MG63 (cell line): ENCODE measurements at places on chromosomes 5 and 9.

DNA sequence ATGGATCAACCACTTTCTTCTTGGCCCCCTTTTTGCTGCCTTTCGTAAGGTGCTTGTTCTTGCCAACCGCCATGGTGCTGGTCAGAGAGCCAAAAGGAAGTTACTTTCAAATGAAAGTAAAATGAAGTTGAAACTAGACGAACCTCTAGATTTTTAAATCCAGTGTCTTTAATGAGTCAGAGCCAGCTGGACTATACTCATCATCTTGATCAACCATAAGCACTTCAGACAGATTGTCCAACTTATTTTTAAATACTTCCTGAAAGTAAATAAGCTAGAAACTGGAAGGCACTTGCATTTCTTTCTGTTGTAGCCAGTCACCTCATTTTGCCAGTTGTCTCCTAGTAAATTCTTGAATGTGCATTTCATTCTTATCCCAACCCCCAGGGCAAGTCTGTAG lies 48.9 kb downstream of the JMY start:
- DNase-seq: no peak

GRCh38 chr9:35272989-35273388 lies 111.2 kb downstream of the UNC13B start:
- DNase-seq: no peak

- no peak for DNase-seq
These were observed 39.5 kb downstream of the MACROH2A1 start for GRCh38 chr5:135359374-135360165.

- DNase-seq: no peak
These were observed 154.2 kb downstream of the CCDC171 start for GRCh38 chr9:15707000-15707399.

DNA sequence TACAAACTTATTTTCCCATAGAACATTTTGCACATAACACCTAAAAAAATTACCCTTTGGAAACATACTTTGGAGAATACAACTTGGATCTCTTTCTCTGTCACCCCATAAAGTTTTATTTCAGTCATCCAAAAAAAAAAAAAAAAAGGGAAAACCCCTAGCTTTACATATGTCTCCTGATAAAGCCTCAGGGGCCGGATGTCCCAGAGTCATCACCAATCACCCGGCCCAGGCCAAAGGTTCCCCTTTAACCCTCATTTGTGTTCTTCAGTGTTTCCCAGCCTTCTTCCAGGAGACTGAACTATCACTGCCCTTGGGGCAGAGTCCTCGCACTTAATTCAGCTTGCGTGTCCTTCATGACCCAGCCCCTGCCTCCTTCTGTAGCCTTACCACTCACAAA lies 28.8 kb downstream of the ANXA6 start:
- DNase-seq: no peak
